Activated T-cell treated with anti-CD3 and anti-CD28 coated beads, Interleukin-2, amount 50 U/mL, for 72 hours (primary cell): ENCODE measurements at places on chromosomes 3 and 15.

DNA sequence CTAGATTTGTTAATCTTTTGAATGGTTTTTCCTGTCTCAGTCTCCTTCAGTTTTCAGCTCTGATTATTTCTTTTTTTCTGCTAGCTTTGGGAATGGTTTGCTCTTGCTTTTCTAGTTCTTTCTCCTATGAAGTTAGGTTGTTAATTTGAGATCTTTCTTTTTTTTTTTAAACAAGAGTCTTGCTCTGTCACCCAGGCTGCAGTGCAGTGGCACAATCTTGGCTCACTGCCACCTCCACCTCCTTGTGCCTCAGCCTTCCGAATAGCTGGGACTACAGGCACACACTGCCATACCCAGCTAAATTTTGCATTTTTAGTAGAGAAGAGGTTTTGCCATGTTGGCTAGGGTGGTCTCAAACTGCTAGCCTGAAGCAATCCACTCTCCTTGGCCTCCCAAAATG is 56.7 kb downstream of the UQCC5 start:
- no peak for DNase-seq

DNA sequence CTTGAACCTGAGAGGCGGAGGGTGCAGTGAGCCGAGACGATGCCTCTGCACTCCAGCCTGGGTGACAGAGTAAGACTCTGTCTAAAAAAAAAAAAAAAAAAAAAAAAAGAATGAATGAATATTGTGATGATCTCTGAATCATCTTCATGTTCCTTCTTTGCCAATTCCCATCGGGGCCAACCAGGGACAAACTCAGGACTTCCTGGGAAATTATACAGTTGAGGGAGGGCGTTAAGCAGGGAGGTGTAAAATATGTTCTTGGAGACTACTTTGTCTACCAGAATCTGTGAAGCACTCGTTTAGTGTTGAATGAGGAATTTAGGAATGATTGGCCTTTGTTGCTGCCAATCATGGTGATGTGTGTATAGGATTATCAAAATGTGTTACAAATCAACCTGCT is 210.6 kb downstream of the PTPRG start:
- DNase-seq, result no peak

DNA sequence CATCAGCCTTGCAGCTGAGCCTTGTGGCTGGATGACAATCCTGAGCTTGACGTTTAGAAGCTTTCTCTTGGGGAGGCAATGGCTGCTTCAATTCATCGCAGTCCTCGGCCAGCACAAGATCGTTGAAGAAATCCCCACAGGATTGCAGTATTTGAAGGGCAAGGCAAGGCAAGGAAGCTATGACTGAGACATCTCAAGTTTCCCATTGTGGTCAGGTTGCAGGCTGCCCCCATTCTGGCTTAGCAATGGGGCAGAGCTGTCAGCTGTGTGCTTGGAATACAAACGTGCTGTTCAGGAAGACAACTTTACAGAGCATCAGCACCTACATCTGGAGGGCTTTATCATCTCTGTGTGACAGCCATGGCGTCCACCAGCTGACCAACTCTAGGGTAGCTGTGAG is 275.9 kb upstream of the TBL1XR1 start:
- DNase-seq, result no peak

DNA sequence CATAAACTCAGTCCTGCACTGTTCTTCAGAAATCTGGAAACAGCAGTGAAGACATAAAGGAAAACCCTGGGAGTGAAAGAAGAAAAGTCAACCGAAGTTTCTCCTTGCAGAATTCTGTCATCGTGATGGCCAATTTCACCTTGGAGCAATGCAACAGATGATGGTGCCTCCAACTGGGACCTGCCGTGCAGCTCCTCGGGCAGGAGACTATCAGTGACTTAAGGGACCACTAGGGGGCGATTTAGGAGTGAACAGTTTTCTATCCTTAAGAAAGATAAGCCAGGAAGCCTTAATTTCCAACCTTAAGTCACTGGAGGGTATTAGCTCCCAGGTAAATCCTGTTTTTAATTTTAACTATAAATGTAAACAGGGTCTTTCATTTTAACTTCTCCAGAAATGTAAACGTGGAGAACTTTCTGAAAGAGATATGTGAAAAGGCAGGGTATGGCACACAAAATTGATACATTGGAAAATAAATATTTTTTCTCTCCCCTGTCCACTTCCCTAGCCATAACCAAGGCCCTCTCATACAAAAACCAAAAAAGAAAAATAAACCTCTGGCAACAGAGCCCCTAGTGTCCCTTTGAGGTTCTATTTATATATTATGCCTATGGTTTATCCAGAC is 116.3 kb downstream of the PDZRN3 start:
- peak; percentile 29 for DNase-seq
